HCEC 1CT (cell line): ENCODE measurements at places on chromosomes 3 and 15.

GRCh38 chr3:116776880-116777785 is 67.6 kb downstream of the TUSC7 start:
- DNase-seq = no peak

GRCh38 chr3:194125442-194125841 is 10.5 kb upstream of the HES1 start:
- no peak for DNase-seq

DNA sequence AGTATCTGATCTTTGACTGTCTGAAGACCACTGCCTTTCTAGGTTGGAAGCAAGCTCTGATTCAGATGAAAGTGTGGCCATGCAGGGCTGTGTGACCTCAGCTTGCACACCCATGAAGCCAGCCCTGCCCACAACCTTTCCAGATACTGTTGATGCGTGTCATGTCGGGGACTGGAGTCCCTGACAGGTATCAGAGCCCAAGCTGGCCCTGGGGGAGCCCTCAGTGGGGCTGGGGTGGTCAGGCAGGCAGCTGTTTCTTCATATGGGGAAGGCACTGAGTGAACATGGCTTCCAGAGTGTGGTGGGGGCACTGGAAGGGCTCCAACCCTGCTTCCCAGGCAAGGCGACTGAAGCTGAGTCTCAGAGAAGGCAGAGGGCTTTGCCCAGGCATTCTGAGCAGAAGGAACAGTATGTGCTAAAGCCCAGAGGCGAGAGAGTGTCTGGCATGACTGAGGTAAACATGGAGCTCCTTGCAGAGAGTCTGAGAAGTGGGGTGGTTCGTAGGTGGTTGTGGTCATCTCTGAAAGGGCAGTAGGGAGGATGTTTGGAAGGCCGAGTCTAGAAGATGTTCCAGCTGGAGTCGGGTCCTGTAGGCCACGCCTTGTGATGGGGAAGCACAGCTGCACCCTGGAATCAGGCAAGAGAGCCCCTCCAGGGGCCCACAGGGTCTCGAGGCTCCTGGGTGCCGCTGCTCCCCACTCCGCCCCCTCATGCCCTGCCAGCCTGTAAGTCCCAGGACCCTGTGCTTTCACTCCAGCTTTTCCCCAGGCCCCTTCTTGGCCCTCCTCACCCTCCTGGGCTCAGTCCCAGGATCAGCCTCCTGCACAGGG is 122.2 kb downstream of the EEFSEC start:
- no peak for DNase-seq

GRCh38 chr15:93816815-93817214 is 414.5 kb upstream of the MCTP2 start:
- no peak for DNase-seq
